ENCODE measurements at places on chromosomes 1 and 21.

DNA sequence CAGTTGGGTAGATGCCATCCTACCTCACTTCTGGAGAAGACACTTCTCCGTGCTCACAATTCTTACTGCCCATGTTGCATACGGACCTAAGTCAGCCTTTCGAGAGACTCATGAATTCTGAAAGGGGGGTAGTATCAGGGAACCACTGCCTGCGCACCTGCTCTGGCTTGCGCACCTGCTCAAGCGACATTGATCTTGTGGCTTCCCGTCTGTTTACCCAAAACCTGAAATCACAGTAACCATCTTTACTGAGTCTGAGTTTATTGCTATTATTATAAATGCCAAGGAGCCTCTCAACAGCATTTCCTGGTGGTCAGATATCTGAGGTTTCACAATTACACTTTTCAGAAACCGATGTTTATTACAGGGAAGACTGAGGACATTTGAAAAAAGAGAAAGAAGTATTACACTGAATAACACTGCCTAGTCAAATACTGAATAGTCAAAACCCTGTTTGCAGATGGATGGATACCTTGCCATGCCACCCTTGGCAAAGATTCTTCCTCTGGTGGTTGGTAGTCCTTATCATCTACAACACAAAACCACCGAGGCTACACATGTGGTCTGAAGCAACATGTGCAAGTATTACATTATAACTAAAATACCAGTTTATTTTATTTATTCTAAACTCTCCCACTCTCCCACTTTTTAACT is 208.7 kb downstream of the SIPA1L2 start:
- no peak for DNase-seq

- DNase-seq, result no peak
These were observed 5.4 kb upstream of the KNCN start for GRCh38 chr1:46556822-46557221.

DNA sequence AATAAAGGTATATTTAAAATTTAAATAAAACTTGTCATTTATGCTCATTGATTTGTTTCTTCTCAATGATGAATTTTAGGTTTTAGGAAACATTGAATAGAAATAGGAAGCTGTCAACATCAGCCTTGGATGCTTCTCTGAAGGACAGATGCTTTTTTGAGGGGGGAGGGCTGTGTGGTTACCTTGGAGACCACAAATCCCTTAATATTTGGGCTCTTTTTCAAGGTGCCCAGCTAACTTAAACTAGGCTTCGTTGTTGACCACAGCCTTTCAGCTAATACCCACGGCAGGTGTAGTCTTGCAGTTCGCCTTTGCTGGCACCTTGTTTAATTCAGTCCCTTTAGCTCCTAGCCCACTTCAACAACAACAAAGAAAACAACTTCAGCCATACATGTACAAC is 22.5 kb downstream of the TENT5C start:
- DNase-seq, result no peak

DNA sequence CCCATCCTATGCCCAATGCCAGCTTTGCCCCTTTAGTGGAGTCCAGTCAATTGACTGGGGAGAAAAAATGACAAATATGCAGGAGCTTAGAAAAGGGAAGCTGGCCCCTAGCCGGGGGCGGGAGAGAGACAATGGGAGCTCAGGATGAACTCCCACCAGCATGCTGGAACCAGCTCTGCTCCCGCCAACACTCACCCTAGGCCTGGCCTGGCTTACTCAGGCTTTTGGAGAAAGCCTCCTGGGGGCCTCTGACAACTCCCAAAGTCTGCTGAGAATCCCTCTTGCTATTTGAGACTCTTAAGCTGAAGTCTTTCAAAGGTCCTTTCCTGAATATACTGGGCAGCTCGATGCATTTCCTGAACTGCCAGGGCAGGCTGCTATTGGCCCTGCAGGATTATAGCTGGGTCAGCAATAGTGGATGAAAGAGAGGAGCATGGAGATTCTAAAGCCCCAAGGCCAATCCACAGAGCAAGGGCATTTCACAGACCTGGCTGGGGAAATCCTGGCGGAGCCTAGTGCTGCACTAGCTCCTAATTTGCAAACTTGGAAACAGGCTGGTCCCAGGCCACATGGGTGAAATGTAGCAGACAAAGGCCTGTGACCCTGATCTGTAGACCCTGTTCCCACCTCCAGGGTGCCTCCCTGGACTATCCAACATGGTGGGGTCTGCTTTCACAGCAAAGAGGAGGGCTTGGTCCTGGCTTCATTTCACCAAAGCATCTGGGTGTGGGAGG is 35.7 kb upstream of the CLSTN1 start:
- DNase-seq, result no peak

GRCh38 chr1:56147034-56147433 is 432.3 kb downstream of the PLPP3 start:
- no peak for DNase-seq

DNA sequence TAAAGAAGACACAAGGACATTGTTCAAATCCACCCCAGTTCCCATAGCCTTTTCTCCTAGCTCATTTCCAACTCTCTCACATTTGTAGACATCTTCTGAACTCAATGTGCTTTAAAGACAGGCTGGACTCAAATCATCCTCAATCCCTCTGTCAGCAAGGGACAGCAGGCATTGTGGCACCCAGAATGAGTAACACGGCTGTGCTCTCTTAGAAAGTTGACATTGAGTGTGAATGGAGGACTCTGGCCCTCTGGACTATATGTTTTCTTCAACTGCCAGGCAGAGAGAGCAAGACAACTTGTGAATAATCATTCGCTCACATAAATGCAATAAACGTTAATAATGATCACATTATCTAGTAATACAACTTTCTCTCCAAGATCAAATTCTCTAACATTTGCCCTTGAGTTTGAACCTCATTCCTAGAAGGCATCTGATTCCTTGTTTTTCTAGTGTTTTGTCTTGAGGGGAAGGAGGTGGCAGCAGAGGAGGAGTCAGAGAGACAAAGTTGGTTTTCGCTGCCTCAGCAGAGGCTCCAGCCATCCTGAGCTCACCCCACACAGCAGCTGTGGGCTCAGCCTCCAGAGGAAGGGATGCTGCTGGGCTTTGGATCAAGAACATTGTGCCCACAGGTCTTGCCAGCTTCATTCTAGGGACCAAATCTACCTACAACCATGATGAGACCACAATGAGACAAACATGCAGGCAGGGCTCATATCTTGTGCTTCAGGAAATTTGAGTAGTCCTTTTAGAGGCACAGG is 85.1 kb downstream of the BCAR3 start:
- DNase-seq, result no peak

GRCh38 chr1:167864392-167865032 is 49.4 kb downstream of the ADCY10 start:
- DNase-seq, result no peak

DNA sequence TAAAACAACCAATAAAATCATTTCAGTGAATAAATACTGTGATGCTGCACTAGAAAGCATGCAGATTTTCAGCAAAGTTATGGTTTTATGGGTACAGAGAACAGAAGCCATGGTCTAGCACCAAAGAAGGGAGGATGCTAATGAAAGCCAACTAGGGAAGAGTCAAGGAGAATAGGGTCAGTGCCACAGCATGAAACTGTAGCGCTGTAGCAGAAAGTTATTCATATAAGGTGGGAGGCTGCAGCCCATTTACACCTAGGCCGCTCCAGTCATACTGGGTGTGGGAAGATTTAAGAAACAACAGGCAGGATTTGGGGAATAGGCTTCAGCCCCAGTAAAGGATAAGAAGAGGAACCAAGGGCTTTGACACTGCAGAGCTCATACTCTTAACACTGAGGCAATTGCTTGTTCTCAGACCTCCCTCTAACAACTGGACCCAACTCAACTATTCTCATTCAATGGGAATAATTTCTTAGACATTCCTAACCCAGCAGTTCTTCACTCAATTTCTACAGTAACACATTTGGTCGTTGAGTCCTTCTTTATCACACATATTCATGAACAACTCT is 4.4 kb downstream of the IFI16 start:
- no peak for DNase-seq

GRCh38 chr1:54795356-54795665 is 5.8 kb downstream of the TTC22 start:
- no peak for DNase-seq

DNA sequence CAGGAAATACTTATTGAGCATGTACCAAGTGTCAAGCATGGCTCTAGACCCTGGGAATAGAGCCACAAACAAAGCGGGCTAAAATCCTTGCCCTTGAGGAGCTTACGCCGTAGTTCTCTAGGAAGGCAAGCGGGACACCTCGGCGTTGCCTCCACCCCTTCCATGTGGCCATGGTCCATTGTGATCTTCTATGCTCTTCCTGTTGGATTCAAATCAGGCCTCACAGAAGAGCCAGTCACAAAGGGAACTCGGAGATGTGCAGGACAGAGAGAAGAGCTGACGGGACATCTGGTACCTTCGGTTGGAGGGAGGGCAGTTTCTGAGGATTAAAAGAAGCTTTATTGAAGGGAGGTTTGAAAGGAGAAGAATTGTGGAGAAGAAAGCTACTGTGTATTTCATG is 129.3 kb downstream of the TMEM53 start:
- no peak for DNase-seq
